HuH-7.5 (cell line): ENCODE measurements at places on chromosomes 1 and 21.

GRCh38 chr1:227546059-227546458, 17.3 kb upstream of the ZNF678 start:
- DNase-seq: no peak

- DNase-seq: no peak
Observed at GRCh38 chr1:8285103-8285502, 32.8 kb upstream of the SLC45A1 start.

DNA sequence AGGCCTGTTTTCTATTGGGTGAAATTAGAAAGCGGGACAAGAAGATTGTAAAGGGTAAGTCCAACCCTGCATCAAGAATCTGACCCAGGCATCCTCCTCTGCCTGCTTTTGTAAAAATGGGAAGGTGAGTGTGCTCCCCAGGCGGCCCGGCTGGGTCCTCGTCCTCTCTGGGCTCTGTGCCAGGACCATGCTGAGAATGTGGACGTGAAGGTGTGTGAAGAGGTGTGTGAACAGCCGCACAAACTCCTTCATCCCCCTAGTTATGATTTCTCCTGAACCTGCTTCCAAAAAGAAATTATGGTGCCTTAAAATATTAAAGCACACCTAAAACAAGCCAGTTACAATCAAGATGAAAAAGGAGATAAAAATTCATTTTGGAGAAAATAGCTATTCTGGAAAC, 185.7 kb downstream of the IGSF21 start:
- DNase-seq: no peak

DNA sequence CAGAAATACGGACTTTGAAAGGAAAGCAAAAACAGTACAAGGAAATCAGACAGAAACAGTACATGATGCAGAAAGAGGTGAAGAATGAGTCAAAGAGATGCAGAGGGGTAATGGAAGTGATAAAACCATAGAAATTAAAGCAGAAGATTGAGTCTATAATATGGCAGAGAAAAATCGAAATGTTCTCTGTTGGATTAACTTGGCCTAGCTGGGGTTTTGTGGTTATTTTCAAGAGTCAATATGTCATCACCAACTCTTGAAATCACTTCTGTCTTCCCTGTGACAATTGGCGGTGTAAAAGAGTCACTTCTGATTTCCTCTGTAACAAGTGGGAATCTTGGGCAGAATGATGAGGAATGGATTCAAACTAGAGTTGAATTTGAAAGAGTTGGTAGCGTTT, 7.4 kb downstream of the YTHDF2 start:
- no peak for DNase-seq

GRCh38 chr1:166929911-166930310, 45.4 kb downstream of the ILDR2 start:
- DNase-seq: no peak

- no peak for DNase-seq
Observed at GRCh38 chr1:245085508-245086095, 69.2 kb upstream of the KIF26B start.

DNA sequence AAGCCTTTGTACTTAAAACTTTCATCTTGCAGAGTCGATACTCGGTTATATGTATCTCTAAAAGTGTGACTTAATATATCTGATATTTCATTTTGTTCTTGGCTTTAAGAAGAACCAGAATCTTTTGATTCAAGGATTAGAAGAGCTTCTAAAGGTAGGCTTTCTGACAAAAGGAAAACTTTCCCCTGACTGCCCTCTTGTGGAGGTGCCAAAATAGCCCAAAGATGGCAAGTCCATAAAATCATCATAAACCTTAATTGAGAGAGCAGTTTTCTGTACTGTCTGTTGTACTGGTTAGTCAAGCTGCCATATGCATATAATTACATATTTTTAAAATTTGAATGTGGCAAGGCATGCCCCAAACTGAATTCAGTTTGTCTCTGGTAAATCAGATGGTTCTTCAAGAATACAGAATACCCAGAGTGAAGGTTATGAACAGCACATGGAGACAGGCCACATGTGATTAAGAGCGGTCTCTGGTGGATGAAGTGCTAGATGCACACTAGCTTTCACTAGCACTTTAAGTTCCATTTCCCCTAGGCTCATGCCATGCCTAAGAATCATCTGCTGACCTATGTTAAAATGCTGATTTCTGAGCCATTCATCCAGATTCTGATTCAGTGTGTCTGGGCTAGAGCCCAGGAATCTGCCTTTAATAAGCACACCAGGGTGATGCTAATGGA, 27.7 kb upstream of the ELAVL4 start:
- no peak for DNase-seq

GRCh38 chr21:14858311-14858710, 206.5 kb downstream of the NRIP1 start:
- DNase-seq: no peak

- no peak for DNase-seq
Observed at GRCh38 chr1:202623075-202623474, 87.2 kb downstream of the SYT2 start.
